ENCODE measurements at places on chromosomes 6 and 20.

GRCh38 chr6:38871741-38872568 is 156.8 kb downstream of the DNAH8 start:
- peak; percentile 70 for DNase-seq

- no peak for DNase-seq
These were observed 14.7 kb downstream of the PABPC1L start for GRCh38 chr20:44924541-44924940.

DNA sequence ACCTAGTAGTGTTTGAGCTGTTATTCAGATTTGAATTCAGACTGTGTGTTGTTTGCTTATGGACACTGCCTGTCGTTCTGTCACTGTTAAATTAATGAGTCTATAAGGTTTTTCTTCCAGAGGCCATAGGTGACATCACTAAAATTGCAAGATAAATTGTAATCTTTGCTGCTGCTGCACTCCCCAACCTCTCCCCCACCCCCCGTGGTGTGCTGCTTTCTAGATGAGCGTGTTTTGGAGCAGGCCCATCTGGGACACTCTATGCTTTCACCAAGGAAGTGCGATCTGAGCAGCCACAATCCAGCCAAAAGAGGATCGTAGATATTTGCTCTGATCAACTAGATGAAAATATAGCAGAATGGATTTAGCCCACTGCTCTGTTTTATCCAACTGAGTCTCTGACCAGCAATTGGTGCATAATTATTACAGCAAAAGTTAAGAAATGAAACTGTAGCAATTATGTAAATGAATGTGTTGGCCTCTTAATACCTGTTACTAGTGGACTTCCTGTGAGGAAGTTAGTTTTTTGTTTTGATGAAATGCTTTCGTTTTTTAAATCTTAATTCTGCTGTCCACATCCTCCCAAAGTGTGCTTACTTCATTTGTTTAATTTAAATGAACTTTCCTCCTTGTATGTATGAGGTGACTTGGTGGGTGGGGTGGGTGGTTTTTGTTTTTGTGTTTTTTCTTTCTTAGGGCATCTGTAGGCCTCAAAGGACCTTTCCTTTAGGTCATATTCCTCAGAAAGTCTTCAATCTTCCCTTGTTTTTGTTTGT is 58.1 kb downstream of the RPRD1B start:
- peak; percentile 41 for DNase-seq

DNA sequence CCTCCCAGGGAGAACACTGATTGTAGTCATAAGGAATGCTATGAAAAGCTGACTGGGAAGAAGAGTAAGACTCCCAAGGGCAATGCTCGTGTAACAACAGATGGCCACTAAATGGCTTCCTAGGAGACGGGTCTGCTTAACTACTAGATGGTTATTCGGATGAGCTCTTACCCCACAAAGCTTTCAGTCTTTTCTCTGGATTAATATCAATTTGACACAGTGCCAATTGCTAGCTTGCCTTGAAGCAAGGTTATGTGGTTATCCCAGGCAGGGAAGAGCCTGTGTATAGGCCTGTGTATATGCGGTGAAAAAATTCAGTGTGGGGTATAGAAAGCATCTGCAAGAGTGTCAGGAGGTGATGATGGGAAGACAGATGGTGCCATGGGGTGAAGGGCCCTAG is 86.4 kb upstream of the NOX3 start:
- no peak for DNase-seq

DNA sequence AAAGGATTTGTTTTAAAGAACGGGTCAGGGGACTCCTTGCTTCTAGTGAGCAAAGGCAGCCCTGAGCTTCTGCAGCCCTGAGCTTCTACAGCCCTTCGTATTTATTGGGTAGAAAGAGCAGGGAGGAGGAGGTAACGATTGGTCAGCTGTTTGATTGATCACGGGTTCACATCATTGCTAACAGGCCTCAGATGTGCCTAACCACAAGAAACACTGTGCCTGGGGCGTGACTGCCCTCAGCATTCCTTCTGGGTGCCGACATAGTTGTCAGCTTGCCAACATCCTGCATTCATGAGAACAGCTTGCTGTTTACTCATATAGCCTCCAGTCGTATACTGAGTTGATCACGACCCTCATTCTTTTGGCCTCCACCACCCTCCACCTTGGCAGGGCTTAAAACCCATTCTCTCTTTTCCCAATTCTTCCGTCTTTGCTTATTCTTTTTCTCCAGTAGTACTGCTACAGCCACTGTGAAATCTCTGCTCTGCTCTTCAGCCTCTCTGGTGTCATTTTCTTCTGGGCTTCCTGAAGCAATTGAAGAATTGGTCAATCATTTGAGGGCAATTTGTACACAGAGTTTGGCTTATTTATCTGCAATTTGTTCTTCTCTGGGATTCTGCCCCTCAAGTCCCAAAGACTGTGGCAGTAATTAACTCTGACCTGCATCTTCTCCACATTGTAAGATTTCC is 25.4 kb upstream of the NOP56 start:
- DNase-seq: no peak

DNA sequence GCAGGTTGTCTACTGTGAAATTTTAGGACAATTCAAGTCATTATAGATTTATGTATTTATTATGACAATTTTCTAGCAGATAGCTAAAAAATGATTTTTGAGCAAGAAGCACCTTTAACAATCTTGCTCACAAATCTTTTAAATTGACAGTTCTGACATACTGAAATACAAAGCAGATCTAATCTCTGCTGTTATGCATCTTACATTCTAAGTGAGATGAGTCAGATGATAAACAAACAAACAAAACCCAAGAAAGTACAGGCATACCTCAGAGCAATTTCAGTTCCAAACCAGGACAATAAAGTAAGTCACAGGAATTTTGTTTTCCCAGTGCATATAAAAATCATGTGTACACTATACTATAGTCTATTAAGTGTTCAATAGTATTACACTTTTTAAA is 430.7 kb upstream of the PTCHD4 start:
- DNase-seq: no peak

DNA sequence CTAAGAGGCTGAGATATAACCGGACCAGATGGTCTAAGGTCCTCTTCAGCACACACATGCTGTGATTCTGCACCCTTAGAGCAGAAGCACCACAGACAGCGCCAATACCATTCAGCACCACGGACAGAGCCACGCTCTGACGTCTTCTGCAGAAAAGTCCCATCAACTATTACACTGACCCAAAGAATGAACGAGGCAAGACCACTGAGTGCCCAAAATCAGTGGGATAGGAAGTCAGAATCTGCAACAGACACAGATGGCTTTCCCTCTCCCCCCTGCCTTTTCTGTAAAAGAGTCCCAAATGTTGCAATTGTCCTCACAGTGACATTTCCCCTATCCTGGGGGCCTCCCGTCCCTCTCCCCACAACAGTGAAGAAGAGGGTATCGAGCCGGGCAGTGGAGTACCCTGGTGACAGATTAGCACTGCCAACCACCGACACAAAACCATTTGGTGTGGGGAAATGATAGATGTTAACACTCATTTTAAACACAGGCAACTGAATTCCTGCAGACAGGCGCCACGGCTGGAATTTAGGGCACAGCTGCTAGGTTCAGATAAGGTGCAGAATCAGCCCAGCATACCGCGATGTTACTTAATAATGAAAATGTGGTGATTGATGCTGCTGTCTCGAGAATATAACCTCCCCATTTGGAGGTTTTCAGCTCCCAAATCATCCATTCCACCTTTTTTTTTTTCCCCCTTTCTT is 66.6 kb upstream of the CTNNBL1 start:
- DNase-seq: no peak
